ENCODE measurements at places on chromosomes 12 and 14. TPM values are rescaled to one million over a fixed set of nuclear protein-coding genes. Genes with fewer than 3 reads are reported as not detected.

DCP1B gene
- total RNA-seq: 6.7 TPM

CAPZA3 gene
- total RNA-seq: not detected

CTDSP2 gene
- 53.6 TPM for total RNA-seq

PTCSC3 gene
- total RNA-seq: not detected

C12orf60 gene
- 0.95 TPM for total RNA-seq

SLC41A2 gene
- total RNA-seq: 19.8 TPM

FOXG1 gene
- 0.17 TPM for total RNA-seq

AQP2 gene
- total RNA-seq: not detected

All from A549 treated with RU486 at 1 μM for 4 hours (cell line).